Adipocyte (in vitro differentiated cells): ENCODE measurements at places on chromosomes 1 and 21.

- no peak for DNase-seq
These were observed 50.7 kb downstream of the KLHDC7A start for GRCh38 chr1:18531503-18531845.

DNA sequence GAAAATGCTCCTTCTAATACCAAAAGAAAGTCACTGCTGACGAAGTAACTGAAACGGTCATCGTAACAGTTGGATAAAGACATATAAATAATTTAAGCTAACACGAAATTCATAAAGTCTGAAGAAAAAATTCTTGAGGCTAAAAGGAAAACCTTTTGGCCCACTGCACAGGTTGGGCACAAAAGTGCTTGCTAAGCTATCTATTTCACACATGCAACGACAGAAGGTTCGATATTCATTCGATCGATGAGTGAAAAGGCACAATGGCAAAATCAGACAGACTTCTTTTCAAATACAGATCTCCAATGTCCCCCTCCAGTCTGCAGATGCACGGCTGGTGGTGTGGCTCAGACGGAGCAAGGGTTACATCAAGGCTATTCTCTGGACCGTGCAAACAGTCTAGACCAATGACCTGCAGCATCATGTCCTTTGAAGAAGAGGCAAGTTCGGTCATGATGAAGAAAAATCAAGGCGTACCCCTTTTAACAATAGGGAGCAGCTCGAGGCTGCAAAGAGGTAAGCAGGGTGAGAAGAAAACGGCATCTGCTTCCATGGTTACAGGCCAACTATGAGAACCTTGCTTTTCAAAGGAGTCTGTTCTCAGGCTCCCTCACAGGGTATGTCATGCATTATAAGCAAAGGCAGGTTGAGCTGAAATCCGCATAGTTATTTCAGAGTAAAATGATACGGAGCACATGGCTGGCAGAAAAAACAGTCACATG is 579.6 kb downstream of the USP25 start:
- no peak for DNase-seq

- DNase-seq: no peak
These were observed 392.5 kb upstream of the ZRANB2 start for GRCh38 chr1:71473331-71473730.

DNA sequence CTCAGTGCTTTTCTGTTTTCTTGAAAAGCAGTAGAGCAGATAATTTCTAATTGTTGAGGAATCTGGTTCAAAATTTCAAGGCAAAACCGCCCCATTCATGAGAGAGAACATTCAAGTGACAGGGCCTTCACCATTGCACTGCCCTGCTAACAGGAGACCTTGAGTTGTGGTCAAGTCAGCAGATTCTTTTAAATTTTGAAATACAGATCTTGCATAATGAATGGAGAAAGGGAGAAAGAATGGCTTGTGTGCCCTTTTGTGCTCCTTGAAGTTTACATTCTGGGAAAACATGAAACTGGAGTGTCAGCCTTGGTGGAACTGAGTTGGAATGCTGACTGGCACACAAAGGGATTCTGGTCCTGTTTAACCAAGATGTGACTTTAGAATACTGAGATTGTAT is 164.5 kb upstream of the UBE2U start:
- peak; percentile 86 for DNase-seq

DNA sequence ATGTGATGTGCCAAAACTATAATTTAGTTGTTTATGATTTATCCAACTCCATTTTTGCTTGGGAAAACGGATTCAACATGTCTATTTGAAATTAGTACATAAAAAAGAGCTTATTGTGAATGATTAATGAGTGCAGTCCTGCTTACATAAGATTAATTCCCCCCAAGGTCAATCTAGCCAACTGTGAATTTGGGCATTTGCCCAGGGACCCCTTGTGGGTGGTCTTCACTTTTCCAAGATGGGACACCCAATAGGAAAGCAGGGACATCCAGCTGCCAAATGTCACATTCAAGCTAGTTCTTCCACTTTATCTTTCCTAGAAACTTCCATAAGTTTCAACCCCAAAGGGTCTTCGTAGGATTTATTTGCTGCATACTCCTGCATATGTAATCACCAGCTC is 362.4 kb upstream of the PKN2 start:
- DNase-seq: no peak

DNA sequence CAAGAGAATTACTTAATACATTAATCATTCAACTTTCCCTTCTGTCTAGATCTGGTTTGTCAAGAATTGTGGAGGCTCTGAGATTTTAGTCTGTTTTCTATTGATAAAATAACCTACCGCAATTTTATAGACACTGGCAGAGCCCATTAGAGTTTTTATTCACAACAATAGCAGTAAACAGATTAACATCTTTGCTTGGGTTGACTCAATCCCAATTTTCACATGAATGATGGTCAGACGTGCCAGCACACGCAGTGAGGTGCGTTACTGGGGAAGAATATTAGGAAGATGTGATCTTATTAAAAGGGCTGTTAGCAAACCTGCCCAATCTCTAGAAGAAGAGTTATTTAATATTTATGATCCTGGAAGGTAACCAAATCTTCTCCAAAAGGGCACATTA is 736.6 kb downstream of the MRPL39 start:
- DNase-seq: no peak

GRCh38 chr1:172601046-172601630 is 57.8 kb upstream of the FASLG start:
- no peak for DNase-seq

DNA sequence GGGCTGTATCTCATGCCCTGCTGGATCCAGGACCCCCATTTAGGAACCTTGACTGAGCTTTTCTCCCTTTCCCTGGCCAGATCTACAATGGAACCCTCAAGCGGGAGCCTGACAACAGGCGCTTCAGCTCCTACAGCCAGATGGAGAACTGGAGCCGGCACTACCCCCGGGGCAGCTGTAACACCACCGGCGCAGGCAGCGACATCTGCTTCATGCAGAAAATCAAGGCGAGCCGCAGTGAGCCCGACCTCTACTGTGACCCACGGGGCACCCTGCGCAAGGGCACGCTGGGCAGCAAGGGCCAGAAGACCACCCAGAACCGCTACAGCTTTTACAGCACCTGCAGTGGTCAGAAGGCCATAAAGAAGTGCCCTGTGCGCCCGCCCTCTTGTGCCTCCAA is 29.8 kb downstream of the PKP1 start:
- no peak for DNase-seq

DNA sequence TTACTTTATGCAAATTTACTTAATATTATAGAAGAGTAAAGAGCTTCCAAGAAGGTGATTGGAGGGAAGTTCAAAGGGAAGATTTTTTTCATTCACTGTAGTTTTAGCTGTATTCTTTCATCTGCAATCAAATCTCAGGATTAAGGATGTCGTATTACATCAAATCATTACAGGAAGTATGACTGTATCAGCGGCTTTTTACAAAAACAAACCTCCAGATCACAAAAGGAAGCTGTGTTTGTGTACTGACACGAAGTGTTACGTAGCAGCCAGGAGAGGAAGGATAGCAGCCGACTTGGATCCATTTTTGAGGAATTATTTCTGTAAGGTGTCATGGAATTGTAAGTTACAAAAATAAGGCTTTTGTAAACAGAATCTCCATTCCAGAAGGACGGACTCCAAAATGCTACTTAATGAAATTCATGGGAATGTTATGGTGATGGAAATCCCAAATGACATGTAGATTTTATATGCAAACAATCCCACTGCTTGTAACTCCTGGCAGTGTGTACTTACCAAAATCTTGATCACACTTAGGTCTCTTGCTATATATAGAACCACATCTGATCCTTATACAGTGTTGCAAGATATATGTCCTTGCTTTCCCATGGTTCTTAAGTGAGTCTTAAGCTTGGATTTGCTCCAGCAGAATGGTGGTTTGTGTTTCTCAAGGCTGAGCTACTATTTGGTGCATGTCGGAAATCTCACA is 49.8 kb downstream of the KCNJ15 start:
- DNase-seq: peak; percentile 88

GRCh38 chr1:227723474-227723873 is 11.6 kb downstream of the JMJD4 start:
- no peak for DNase-seq

DNA sequence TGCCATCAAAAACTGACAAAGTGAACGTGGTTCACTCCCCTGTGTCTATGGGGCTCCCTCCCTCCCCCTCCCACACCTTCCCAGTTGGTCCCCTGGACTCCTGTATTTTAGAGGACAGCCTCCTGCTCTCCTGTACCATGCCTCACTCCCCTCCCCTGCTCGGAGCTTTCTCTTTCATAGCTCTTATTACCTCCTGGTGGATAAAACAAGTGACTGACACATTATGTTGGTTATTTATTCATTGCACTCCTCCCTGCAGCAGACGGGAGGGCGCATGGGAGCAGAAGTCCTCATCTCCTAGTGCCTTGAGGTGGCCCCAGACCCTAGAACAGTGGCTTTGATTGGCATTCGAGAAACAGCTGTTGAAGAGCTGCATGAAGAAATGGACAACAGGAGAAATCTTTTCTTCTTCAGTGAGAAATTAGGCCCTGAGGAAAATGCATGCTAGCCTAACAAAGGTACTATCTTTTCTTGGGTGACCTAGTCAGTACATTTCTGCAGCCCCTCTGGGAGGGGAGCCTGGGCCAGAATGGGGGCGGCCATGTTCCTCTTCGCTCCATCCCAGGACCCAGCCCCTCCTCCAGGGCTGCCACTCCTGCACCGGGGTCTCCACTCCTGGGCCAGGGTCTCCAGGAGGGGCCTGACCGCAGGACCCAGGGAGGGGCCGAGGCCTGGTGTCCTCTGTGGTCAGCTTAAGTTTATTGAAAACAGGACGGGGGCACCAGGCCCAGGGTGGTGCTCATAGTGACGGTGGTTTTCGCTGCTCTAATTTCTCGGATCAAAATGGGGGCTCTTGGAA is 1.2 kb upstream of the TFF1 start:
- DNase-seq: no peak

DNA sequence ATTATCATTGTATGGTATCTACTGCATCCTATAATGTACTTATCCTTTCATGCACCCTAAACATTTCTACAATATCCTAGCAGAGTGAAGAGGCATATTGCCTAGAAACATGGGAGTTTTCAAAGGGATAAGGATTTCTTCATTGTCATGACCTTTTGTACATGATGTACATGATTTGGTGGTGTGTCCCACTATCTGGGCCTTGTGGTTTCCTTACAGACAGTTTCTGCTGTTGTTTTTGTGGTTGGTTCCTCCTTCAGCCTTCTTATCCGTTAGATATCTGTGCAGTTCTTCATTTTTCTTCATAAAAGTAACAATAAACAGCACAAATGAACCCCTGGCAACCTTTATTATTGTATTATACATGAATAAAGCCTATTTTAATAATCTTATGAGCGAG is 70.4 kb upstream of the BACH1 start:
- DNase-seq: no peak

DNA sequence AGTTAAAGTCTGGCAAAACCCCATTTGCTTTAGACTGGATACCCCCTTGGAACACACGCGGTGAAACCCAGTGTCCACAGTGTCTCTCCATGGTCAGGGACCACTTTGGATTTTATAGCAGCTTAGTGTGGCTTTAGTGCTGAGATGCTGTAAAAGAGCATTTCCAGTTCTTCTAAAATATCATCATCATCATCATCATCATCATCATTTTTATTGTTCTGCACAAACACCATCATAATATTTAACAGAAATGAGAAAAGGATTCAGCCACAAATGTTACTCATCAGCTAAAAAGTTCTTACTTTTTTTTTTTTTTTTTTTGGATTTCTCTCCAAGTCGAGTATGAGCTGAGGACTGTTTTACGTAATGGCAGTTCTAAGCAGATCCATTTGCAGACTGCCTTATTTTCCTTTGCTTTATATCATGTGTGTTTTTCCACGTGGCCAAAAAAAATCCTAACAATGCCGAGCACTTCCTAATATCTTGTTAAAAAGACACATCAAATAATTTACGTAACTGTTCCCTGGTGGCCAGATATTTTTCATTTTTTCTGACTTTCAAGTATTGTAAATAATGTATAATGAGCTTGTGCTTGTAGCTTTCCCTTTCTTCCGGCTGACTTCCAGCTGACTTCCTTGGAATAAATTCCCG is 62.8 kb downstream of the EVA1C start:
- DNase-seq: peak; percentile 60

GRCh38 chr1:59353453-59353852 is 56.6 kb downstream of the FGGY start:
- DNase-seq: no peak

- no peak for DNase-seq
These were observed 34.4 kb upstream of the IGSF21 start for GRCh38 chr1:18073066-18073642.

DNA sequence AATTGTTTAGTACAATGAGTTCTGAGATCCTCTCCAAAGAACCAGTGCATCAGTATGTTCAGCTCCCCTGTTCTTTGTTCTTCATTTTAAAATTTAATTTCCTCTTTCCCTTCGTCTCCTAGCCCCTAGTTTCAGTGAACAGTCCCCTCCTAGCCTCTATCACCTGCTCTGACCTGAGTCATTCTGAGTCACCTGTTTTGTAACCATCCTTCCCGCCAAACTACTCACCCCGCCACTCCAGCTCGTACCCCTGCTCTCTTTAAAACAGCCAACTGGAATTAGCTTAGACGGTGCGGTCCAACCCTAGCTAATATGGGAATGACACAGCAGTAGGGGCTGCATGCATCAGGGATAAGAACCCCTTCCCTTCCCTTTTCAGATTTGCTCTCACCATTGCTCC is 16.8 kb upstream of the ERVH48-1 start:
- no peak for DNase-seq

GRCh38 chr1:175604942-175605286 is 138.5 kb downstream of the TNR start:
- DNase-seq: no peak

GRCh38 chr1:47587891-47588582 is 150.2 kb downstream of the FOXD2 start:
- DNase-seq: no peak

DNA sequence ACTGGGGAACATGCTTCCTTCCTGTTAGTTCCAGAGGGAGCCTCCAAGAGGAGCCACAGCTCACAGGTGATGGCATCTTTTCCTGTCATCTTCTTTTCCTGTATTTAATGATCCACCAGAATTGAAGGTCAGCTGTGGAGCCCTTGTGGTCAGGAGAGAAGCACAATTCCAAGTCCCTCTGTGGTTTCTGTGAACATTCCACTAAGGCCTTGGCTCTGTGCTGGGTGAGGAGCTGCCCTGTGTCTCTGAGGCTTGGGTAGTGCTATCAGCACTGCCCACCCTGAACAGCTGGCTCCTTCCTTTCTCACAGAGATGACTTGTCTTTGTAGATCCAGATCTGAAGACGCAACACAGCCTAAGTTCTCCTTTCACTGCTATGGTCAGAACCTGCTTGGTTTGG is 141.9 kb upstream of the MAP1LC3C start:
- no peak for DNase-seq

- DNase-seq: peak; percentile 71
These were observed 44.3 kb upstream of the GTF2B start for GRCh38 chr1:88935522-88936222.

GRCh38 chr1:228008391-228009115 is 1.8 kb downstream of the WNT3A start:
- DNase-seq: no peak

GRCh38 chr1:50497007-50497406 is 73.8 kb upstream of the DMRTA2 start:
- no peak for DNase-seq

GRCh38 chr1:20698195-20698910 is 19.5 kb downstream of the KIF17 start:
- DNase-seq: peak; percentile 37
